ENCODE measurements at places on chromosomes 12 and 14. TPM values are rescaled to one million over a fixed set of nuclear protein-coding genes. Genes with fewer than 3 reads are reported as not detected.

PPP1CC gene
- total RNA-seq: 142 TPM

ADAM20 gene
- 2.5 TPM for total RNA-seq

CD163 gene
- total RNA-seq: 81.4 TPM

AEBP2 gene
- 28.4 TPM for total RNA-seq

BMP4 gene
- 19.4 TPM for total RNA-seq

DNAI7 gene
- 1.2 TPM for total RNA-seq

RFX4 gene
- total RNA-seq: not detected

ACOT4 gene
- total RNA-seq: 0.54 TPM

FAM90A1 gene
- total RNA-seq: not detected

PCED1B gene
- total RNA-seq: 3.0 TPM

ARHGEF25 gene
- total RNA-seq: 99.4 TPM

AVPR1A gene
- 6.6 TPM for total RNA-seq

ESR2 gene
- 0.27 TPM for total RNA-seq

CLEC12A gene
- total RNA-seq: 1.4 TPM

HOXC12 gene
- not detected for total RNA-seq

CLEC14A gene
- 18.3 TPM for total RNA-seq

NANOG gene
- under 0.01 TPM for total RNA-seq

LUM gene
- total RNA-seq: 363 TPM

APOF gene
- total RNA-seq: not detected

OR4K1 gene
- total RNA-seq: not detected

CLEC1B gene
- total RNA-seq: not detected

PARP2 gene
- 7.4 TPM for total RNA-seq

VRTN gene
- not detected for total RNA-seq

PRH2 gene
- not detected for total RNA-seq

PSMB11 gene
- not detected for total RNA-seq

P2RX2 gene
- 1.4 TPM for total RNA-seq

CTSG gene
- 4.1 TPM for total RNA-seq

DAO gene
- total RNA-seq: not detected

PTHLH gene
- 0.95 TPM for total RNA-seq

SSPN gene
- 52.4 TPM for total RNA-seq

RNFT2 gene
- 1.1 TPM for total RNA-seq

CDCA3 gene
- total RNA-seq: 2.8 TPM

MYL2 gene
- not detected for total RNA-seq

PPFIA2 gene
- 3.0 TPM for total RNA-seq

KRT72 gene
- total RNA-seq: not detected

ACRBP gene
- total RNA-seq: 1.2 TPM

SLC10A1 gene
- not detected for total RNA-seq

CLEC2A gene
- not detected for total RNA-seq

TTC6 gene
- not detected for total RNA-seq

CAPZA3 gene
- not detected for total RNA-seq

FBXW8 gene
- 7.7 TPM for total RNA-seq

RNASE3 gene
- total RNA-seq: not detected

SIRT4 gene
- total RNA-seq: 2.8 TPM

DDN gene
- total RNA-seq: not detected

LRTM2 gene
- total RNA-seq: 0.41 TPM

SERPINA4 gene
- not detected for total RNA-seq

BEST3 gene
- not detected for total RNA-seq

HNF1A gene
- total RNA-seq: 0.16 TPM

OVCH1 gene
- 2.5 TPM for total RNA-seq

GARIN6 gene
- not detected for total RNA-seq

ZBTB42 gene
- 5.3 TPM for total RNA-seq

RPGRIP1 gene
- total RNA-seq: 0.27 TPM

MYG1 gene
- total RNA-seq: 46.8 TPM

Measured in sigmoid colon (tissue), 7 donors.